ENCODE measurements at places on chromosomes 16 and 17.

DNA sequence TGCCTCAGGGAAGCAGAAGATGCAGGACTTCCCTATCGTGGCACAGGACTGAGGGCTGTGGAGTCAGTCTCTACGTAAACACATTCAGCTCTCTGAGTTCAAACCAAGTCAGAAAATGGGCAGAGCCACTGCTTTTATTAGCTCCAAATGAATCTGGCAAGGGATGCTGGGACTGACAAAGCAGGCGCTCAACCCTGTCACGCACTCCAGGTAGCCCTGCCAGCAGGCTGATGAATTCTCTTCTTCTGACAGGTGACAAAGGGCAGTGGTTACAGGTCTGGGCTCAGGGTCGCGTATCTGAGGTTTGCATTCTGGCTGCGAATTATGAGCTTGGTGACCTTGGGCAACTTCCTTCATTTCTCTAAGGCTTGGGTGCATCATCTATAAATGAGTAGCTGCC, 9.4 kb downstream of the RPH3AL start:
- no peak for DNase-seq

DNA sequence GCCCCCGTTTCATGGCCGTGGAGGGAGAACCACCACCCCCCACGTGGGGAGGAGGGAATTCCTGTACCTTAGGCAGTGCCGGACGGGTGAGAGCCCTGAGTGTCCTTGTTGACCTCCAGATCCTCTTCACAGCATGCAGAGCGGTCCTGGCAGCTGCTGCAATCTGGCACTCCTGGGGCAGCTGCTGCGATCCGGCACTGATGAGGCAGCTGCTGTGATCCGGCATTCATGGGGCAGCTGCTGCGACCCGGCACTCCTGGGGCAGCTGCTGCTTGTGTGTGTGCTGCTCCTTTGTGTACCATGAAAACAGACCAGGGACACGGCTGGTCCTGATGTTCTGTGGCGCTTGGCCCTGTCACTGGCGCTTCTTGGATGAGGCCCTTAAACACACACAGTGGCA, 12.8 kb downstream of the ZNF778 start:
- no peak for DNase-seq

GRCh38 chr17:59026176-59026939, 80.3 kb downstream of the TRIM37 start:
- DNase-seq, result no peak

- DNase-seq, result no peak
Observed at GRCh38 chr16:57276596-57276995, 7.9 kb downstream of the PLLP start.

GRCh38 chr17:21033350-21033749, 9.5 kb downstream of the USP22 start:
- DNase-seq, result no peak

DNA sequence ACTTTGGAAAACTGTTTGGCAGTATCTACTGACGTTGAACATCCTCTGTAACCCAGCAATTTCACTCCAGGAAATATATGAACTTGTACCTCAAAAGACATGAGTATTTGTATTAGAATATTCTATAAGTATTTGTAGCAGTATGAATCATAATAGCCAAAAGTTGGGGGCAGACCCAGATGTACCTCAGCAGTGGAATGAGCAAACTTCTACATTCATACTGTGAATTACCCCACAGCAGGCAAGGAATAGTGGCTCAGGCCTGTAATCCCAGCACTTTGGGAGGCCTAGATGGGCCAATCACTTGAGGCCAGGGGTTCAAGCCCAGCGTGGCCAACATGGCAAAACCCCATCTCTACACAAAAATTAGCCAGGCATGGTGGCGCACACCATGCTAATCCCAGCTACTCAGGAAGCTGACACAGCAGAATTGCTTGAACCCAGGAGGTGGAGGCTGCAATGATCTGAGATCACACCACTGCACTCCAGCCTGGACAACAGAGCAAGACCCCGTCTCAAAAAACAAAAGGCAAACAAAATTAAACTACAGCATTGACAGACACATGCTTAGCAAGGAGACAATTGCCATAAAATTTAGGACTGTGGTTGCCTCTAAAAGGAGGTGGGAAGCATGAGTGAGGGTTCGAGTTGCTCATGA, 11.2 kb upstream of the HELZ start:
- no peak for DNase-seq

GRCh38 chr17:8953156-8953885, 12.2 kb downstream of the PIK3R5 start:
- no peak for DNase-seq

GRCh38 chr16:59013930-59014329, 279.8 kb upstream of the GOT2 start:
- DNase-seq, result no peak

- DNase-seq, result no peak
Observed at GRCh38 chr17:2693561-2694380, 17.8 kb downstream of the CLUH start.

DNA sequence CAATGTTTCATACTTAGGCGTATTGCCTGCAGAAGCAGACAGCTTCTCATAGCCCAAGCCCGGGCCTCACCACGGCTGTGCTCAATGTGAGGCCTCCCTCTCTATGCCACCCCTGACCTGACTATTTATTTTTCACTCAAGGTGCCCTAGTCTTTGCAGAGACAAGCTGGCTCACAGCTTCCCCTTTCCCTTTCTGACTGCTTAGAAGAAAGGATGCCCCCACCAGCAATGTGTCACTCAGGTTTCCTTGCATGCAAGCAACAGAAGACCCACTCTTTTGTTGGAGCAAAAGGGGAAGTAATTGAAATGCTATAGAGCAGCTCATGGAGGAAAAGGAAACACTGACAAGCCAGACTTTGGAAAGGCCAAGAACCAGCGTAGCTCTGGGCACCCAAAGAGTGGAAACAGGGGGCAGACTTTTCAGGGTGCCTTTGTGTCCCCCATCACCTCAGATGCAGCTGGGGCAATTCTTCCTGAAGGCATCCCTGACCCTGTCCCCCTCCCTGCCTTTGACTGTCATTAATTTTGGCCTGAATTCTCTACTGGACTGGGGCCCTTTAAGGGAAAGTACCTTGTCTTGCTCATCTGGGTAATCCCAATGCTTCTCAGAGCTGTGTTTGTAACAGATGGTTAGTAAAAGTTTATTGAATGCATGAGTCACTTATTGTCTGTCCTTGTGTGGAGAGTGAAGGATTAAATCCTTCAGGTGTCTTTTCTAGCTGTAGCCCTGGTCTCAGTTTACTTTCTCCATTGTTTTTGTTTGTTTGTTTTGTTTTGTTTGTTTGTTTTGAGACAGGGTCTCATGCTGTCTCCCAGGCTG, 17.8 kb downstream of the RGS9 start:
- DNase-seq, result no peak

GRCh38 chr17:27471321-27472269, 15.3 kb downstream of the KSR1 start:
- DNase-seq, result no peak

DNA sequence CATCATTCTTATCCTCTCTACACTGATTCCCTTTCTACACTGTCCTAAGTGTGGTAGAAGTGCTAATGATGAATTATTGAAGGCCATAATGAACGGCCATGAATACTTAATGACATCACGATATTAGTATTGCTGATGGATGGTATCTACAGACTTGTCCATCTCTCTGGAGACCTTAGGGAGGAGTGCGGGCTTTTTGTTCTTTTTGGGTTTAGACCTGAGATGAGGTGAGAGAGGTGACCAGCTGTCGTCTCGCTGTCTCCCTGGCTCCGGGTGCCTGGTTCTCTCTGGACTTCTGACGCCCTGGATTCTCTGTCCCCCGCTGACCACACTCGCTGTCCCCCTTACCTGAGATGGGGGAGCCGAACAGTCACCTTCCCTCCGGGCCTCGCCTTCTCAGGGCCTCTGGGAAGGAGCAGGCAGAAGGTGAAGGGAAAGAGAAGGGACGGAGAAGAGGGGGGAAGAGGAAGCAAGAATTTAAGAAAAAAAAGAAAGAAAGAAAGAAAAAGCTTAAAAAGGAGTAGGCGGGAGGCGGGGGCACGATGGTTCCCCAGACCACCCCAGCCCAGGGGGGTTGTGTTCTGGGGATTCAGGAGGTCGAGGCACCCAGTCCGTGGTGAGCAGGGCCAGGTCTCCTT, 17.1 kb downstream of the SGCA start:
- DNase-seq, result no peak

GRCh38 chr16:88472637-88473205, 19.6 kb downstream of the ZFPM1 start:
- no peak for DNase-seq

DNA sequence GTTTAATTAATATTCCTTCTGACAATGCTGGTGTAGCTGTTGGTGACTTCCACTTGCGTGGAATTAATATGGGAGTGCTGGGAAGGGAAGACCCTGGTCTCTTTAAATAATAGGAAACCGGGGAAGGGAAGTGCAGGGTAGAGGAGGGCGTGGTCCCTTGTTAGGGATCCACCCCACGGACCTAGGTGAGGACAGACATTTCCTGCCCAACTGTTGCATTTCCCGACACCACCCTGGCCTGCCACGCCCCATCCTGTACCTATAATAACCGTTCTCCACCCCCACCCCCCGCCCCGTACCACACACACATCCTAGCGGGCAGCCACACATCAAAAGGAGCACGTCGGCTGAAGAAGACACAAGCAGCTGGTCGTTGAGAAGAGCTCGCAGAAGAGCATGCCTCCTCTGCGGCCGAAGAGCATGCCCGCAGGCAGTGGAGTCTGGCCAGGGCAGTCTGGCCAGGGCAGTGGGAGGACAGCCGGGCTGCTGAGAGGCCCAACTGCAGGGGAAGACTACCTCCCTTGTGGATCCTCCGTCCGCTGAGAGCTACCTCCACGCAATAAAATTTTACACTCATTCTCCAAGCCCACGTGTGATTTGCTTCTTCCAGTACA, 36.8 kb upstream of the MMD start:
- DNase-seq, result no peak

- no peak for DNase-seq
Observed at GRCh38 chr16:49936791-49937190, 80.9 kb upstream of the ZNF423 start.

DNA sequence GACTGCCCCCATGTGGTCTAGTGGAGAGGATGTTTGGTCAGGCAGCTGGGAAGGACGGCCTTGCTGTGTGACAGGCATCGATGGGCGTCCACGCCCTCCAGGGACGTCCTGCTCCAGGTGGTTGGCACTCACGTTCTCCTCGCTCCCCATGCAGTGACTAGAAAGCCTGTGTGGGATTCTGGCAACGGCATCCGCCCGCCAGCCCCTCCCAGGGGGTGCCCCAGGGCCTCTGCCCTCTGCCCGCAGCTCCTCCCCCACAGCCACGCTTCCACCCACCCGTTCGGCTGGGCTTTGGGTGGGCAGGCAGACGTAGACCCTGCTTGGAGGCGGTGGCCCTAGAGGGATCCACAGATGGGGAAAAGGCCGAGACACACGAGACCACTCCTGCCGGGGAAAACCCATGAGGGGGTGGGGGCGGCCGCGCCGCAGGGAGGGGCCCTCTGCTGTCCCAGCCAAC, 4.7 kb upstream of the IL17C start:
- no peak for DNase-seq

DNA sequence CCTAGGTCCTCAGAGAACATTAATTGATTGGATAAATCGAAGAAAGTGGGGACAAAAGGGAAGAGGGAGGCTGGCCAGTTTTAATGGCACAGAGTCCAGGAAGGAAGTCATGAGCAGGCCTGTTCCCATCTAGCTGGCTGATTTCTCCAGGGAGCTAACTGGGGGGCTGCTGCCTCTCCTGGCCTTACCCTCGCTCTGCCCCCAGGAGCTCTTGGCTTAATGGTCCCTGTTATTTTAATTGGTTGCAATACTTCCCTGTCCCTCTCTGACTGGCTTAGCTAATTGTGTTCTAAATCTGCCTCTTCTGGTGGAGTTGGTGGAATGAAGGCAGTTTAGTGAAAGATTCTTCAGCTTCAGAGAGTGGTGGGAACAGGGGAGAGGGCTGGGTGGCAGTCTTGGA, 61.4 kb downstream of the MGAT5B start:
- no peak for DNase-seq

- DNase-seq, result no peak
Observed at GRCh38 chr17:29156781-29157180, 23.4 kb downstream of the MYO18A start.

GRCh38 chr17:67576471-67577115, 141.1 kb upstream of the NOL11 start:
- DNase-seq, result no peak

- DNase-seq, result no peak
Observed at GRCh38 chr16:72508191-72508590, 336.2 kb upstream of the PMFBP1 start.

DNA sequence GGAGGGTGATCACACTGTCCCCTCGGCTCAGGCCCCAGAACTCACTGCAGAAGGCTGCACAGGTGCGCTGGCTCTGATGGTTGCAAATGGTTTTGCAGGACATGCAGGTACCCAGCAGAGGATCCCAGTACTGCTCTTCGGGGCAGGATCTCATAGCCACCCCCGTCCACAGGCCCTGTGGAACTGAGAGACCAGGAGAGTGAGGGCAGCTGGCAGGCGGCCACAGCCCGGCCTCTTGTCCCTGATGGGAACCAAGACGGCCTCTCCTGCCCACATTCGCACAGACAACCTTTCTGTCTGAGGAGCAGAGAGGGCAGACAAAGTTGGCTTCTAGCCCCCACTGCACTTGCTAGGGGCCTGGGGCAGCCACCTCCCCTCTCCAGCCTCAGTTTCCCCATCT, 19.5 kb downstream of the TNFRSF13B start:
- no peak for DNase-seq

DNA sequence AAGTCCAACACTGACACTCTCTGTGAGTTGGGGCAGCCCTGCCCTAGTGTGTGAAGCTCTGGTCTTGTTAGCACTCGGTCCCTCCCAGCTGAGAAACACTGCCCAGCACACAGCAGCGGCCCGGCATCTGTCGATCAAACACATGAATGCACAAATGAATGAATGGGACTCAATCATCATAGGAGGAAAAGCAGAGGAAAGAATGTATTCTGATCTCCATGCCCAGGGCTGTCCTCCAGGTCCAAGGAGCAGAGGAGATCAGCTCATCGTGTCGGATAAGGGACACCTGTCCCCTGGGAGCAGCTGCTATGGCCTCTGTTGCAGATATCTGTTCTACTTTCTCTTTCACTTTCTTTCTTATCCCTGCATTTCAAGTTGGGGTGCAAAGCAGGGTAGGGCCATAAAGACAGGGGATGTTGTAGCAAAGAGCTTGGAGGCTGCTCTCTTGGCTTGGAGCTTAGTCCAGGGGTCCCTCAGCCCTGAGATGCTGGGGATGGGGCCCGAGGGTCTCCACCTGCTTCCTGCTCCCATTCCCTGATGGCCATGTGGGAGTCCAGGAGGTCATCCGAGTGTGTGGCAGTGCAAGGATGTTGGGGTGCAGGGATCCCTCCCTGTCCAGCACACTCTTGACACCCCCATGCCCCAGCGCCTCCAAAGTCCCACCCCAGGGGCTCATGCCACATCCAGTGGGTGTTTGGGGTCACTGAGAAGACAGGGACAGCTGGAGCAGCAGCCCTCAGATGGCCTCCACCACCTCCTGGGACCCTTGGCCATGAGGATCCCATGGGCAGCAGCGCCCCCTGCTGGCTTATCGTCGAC, 88.2 kb downstream of the IRF8 start:
- DNase-seq, result no peak

DNA sequence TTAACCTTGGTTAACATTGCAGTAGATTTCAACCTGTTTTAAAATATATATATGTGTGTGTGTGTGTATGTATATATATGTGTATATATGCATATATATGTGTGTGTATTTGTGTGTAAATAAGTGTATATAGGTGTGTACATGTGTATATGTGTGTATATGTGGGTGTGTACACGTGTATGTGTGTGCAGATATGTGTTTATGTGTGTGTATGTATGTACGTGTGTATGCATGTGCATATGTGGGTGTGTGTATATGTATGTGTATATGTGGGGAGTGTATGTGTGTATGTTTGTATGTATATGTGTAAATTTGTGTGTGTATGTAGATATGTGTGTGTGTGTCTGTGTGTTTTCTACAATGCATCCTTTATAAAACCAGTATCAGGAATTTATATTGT, 205.5 kb upstream of the FOXF1 start:
- DNase-seq, result no peak

- DNase-seq, result no peak
Observed at GRCh38 chr17:16273499-16273898, 56.5 kb downstream of the PIGL start.

All from NCI-H2081 treated with DMSO at 0.1 percent for 48 hours (cell line).